ENCODE measurements at places on chromosomes 6 and 20.

- no peak for DNase-seq
Observed at GRCh38 chr20:34575271-34575670, 16.8 kb downstream of the MAP1LC3A start.

DNA sequence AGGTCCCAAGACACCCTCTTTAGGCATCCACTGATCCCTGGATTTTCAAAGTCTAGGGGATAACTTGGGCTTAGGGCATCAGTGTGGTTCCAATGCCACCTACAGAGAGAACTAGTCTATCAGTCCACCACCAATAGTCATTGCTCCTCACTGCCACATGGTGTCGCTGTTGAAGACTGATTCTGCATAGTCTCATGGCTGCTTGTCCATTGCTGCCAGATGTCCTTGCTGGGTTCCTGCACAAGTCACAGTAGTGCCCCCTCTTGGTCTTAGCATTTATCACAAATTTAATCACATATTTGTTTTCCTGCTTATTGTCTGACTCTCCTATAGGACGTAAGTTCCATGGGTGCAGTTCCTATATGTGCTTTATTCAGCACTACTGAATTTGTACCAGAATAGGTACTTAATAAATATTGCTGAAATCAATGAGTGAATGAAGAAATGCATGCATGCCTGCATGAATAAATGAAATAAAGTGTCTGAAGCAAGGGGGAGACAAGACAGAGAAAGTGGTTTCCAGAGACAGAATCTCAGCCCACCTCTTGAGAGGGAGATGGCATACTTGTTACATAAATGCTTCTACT, 45.9 kb upstream of the RALY start:
- DNase-seq: peak; percentile 28

DNA sequence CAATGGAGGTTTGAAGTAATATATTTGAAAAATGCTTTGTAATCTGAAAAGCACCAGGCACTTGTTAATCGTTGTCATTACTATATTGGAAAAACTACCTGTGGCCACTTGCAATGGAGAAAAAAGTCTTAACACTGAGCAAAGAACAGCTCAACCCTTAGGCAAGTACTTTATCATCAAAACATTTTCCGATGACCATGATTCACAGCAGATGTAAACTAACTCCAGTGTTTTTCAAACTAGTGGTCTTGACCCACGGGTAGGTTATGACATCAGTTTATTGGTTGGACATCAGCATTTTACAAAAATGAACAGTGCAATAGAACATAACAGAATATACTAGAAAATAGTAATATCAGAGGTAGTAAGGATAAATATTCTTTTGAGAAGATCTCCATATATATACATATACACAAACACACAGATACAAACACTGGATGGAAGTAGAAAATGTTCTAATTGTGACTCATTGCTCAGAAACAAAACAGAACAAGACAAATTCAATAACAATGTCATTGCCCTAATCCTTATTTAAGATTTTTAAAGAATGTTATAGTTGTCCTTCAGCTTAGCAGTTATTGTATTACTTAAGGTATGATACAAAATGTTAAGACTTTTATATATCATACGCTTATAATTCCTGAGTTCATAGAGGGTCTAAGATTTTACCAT, 123.0 kb downstream of the PLCB1 start:
- no peak for DNase-seq

DNA sequence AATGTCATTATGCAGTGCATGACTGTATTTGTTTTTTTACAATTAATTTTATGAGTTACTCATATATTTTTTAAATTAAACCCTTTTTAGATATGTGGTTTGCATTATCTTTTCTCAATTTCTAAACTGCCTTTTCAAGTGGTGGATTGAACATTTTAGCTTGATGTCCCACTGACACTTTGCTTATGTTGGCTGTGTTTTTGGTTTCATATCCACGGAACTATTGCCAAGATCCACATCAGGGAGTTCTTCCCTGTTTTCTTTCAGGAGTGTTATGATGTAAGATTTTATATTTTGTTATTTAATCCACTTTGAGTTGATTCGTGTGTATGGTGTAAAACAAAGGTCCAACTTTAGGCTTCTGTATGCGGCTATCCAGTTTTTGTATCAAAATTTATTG, 1144.9 kb upstream of the EYS start:
- no peak for DNase-seq

DNA sequence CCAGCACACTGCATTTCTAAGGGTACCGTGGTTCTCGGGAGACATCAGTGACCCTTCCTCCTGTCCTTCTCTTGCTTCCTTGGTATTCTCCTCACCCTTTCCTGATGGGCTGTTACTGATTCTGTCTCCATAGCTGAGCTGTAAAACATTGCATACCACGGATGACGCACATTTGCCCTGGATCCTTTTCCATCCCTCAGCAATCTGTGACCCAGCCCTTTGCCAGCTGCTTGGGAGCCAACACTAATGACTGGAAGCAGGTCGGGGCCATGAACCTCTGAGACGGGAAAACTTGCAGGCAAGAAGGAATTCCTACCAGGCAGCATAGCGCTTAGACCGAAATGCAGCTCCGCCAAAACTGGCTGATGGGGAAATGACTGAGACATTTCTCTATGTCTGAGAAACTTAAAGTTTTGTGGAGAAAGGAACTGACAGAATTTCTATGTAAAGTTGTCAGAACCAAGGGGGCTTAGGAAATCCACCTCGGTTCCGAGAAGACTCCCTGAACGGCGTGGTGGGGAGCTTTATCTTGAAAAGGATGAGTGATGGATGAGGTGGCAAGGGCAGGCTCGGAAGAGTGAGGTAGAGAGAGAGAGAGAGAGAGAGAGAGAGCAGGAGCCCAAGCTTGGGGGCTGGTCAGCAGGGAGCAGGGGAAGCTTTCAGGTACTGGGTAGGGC, 19.2 kb downstream of the TUBB2B start:
- DNase-seq: no peak

GRCh38 chr6:12147557-12148316, 135.6 kb downstream of the HIVEP1 start:
- DNase-seq: no peak

DNA sequence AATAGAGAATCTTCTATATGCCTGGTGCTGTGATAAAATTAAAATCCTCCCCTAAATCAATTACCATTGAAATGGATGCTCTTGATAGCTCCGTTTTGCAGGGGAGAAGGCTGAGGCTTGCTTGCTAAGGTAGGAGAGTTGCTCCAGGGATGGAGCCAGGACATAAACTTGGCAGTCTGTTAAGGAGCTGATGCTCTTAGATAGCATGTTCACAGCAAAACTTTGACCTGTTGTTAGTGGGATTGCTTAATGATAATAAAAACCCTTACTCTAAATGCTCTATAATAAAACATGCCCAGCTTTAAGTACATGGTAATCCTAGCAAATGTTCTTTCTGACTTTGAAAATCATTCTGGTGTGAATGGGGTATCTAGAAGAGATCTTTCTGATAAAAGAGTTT, 228.4 kb upstream of the JAG1 start:
- no peak for DNase-seq

- DNase-seq: peak; percentile 37
Observed at GRCh38 chr6:10962673-10963072, 75.8 kb downstream of the SYCP2L start.

DNA sequence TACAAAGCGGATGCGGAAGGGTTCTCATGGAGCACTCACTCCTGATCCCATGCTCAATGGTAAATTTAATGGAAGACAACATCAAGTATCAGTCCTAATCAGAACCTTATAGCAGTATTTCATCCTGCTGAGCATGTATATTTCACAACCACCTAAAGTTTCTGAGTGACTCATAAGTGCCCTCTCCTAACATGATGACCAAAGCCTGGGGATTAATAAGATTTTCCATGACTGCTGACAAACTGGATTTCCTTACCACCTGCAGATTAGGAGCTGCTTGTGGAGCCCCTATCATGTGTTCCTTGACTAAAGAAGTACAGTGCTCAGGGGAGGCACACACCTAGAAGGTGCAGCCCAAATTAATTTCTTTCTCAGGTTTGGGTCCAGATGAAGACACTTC, 112.8 kb downstream of the INSM1 start:
- no peak for DNase-seq

- DNase-seq: no peak
Observed at GRCh38 chr20:10501402-10501801, 66.3 kb downstream of the SLX4IP start.

- no peak for DNase-seq
Observed at GRCh38 chr20:59001068-59001448, 6.0 kb downstream of the CTSZ start.

DNA sequence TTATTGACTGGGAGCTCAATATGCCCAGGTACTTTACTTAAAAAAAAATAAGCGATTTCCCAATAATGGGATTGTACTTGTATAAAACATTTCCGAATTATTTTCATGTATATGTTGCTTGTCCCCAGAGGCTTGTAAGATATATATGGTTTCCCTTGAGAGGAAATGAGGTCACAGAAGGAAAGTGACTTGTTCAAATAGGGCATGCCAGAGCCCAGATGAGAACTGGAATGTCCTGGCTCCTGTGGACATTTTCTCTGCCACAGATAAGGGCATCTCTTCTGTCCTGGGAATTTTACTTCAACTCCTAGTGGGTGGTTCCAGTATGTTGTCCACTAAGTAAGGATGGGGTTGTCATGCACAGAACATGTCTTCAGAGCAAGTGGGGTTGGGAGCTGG, 63.0 kb downstream of the LYRM2 start:
- no peak for DNase-seq

- no peak for DNase-seq
Observed at GRCh38 chr6:150004101-150004782, 21.1 kb downstream of the RAET1L start.

DNA sequence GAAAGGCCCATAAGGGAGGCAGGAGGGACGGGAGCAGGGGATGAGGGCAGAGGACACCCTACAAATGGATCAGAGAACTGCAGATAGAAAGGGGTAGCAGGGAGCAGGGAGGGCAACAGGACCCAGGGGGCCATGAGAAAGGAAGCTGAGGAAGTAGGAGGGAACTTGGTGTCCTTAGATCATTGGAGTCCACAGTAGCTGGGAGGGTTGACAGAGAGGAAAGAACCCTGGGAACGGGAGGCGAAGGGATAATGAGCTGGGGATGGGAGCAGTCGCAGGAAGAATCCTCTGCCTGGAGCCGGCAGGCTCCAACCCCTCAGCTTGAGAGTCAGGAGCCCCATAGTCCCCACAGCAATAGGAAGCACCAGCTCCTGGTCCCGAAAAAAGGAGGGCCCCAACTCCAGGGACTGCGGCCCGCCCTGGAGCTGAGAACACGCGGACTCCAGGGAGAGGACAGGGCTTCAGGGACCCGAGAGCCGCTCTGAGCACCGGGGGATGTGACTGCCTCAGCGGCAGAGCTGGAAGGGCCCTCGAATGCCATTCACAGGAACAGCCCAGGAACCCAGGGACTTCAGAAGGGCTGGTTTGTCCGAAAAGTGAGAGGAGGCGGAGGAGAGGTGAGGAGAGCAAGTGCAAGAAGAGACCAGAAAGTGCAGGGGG, 32.7 kb downstream of the HLA-A start:
- DNase-seq: no peak

DNA sequence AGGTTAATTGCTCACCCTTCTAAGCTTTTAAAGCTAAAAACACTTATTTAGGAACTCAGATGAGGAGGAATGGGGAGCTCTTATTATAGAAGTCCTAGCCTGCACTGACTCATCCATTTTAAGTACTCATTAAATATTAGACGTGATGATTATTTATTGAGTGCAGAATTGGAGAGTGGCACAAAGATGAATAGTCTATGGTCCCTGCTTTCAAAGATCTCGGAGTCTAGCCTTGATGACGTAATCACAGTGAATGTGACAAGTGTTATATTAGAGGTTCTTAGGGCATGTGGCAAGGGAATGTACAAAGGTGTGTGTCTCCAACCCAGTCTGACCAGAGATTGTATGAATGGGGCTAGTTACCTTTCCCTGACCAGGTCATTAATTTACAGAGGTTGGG, 68.7 kb upstream of the CD83 start:
- DNase-seq: no peak

- no peak for DNase-seq
Observed at GRCh38 chr6:116476002-116476678, 15.0 kb downstream of the CALHM6 start.

GRCh38 chr20:1894471-1894950, 696 bp upstream of the SIRPA start:
- DNase-seq: no peak

- no peak for DNase-seq
Observed at GRCh38 chr20:62387933-62388635, 1.2 kb downstream of the RPS21 start.

- DNase-seq: no peak
Observed at GRCh38 chr20:54650052-54650719, 174.8 kb downstream of the DOK5 start.

DNA sequence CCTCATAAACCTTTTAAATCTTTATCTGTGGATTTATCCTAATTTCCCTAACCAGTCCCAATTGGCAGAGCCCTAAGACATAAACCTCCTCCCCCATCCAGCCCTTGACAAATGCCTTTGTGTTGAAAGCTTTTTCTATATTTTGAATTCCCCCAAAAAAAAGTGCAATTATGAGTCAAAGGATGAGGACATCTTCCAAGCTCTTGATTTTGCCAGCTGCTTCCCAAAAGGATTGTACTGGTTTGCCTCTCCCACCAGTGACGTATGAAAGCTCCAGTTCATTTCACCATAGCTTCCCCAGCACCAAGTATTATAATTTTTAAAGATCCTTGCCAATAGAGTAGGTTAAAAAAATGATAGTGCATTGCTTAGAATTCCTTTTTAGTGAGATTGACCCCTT, 38.9 kb downstream of the SIRPA start:
- no peak for DNase-seq

DNA sequence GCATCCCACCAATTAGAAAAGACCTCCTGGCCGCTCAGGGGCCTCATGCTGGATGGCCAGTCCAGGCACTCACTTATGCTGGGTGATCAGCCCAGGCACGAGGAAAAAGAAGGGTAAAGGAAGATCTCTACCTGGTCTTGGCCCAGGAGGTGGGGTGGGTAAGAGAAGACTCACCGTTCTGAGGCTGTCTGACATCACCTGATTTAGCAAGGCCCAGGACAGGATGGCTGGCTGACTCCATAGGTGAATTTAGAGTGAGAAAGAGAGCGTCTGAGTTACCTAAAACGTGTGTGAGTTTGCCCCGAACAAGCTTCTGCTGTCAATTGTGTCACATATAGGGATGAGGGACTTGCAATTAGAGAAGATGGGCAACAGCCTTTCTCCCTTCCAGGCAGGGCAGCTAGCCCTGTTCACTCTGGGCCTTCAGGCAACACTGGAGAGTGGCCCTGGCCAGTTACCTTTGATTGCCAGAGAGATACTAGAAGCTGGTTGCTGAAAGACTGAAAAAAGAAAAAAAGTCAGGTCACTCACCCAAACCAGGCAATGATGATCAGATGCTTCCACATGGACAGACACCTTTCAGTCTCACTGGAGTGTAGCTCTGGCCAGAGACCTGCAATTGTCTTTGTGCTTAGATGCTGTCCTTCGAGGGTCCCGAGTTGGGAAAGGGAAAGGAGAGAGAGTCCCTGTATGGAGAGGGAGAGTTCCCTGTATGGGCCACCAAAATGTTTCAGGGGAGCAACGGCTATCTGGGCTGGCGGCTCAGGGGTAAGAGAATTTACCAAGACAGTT, 35.7 kb upstream of the IER3 start:
- no peak for DNase-seq

- no peak for DNase-seq
Observed at GRCh38 chr20:53826597-53827291, 233.1 kb upstream of the ZNF217 start.

Measured in SK-N-MC (cell line).